GM23338 (cell line): ENCODE measurements at places on chromosomes 16 and 17. TPM values are rescaled to one million over a fixed set of nuclear protein-coding genes. Genes with fewer than 3 reads are reported as not detected.

DNA sequence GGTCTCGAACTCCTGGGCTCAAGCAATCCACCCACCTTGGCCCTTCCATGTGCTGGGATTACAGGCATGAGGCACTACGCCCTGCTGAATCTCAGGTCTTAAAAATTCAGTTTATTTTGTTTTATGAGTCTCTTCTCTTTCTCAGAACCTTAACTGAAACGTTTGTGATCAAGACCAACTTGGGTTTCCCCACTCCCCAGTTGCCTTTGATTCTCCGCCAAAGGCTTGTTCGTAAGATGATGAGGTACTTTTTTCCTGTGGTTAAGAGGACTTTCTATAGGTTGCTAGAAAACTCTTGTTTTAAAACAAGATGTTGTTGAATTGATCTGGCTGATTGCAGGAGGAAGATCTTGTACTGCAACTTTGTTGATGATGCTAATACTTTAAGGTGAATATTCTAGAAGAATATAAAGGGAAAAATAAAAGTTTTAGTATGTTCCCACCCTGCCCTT, 11.7 kb downstream of the ABCC1 start:
- no peak for DNase-seq

- DNase-seq: no peak
Measured at GRCh38 chr17:78969865-78970264, 9.9 kb downstream of the LGALS3BP start.

Gene SLC13A5
- 1.4 and 2.3 TPM in 2 replicates for total RNA-seq

GRCh38 chr17:345261-345660, 7.3 kb downstream of the RPH3AL start:
- no peak for DNase-seq

DNA sequence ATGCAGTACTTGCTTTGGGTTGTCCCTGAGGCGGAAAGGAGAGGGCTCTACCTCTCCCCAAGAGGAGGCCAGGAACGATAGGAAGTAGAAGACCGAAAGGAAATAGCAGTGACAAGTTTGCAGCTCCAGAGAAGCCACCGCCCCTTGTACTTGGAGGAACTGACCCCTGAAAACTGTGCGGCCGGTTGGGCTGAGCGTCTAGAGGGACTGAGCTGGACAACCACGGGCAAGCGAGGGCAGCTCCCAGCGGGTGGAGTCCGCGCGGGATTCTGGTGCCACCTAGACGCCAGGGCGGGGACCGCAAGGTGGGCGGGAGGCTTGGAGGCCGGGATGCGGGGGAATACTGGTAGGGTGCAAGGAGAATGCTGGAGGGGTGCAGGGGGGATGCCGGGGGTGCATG, 1.3 kb upstream of the SLC6A4 start:
- DNase-seq: peak; percentile 70
